ENCODE measurements at places on chromosomes 16 and 17. TPM values are rescaled to one million over a fixed set of nuclear protein-coding genes. Genes with fewer than 3 reads are reported as not detected.

- no peak for DNase-seq
Measured at GRCh38 chr17:19991252-19991885, 13.7 kb upstream of the AKAP10 start.

DNA sequence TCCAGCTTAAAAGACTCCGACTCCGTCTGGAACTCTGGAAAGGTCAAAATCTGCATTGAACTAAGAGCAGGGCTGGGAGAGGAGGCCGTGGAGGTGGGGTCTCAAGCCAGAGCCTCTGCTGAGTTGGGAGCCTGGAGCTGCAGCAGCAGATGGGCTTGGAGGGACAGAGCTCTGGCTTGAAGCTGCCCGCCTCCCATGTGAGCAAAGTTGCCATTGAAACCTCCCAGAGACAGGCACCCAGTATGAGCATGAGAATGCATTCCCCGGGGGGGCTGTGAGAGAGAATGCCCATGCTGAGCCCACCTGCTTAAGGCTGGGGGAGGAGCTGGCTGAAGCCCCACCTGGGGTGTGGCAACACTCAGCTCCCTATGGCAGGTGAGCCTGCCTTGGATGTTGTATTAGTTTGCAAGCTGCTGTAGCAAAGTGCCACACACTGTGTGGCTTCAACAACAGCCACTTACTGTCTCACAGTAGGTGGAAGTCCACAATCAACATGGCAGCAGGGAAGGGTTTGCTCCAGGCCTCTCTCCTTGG, 9.6 kb downstream of the KIF19 start:
- no peak for DNase-seq

GRCh38 chr17:40218006-40218739, 931 bp upstream of the WIPF2 start:
- no peak for DNase-seq

DNA sequence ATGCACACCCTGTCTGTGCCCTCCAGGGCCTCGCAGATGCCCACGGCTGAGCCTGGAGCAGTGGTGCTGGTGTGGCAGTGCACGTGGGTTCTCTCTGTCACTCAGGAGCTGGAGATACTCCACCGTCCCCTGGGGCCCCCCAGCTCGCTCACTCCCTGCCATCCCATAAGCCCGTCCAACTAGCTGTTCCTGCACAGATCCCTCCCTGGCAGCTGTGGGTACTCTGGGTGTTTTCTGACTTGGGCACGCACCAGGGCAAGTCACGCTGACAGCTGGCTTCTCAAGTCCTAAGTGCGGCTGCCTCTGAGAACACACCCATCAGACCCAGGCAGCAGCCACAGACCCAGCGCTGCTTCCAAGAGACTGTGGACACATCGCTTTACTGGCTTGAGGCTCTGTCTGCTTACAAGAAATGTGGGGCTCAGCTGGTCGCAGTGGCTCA, 25.4 kb upstream of the ITGB4 start:
- DNase-seq: no peak

- no peak for DNase-seq
Measured at GRCh38 chr17:54662978-54663876, 237.4 kb upstream of the TOM1L1 start.

GRCh38 chr16:73483076-73483791, 435.3 kb upstream of the ZFHX3 start:
- no peak for DNase-seq

GRCh38 chr17:34624767-34625383, 45.5 kb downstream of the TMEM132E start:
- no peak for DNase-seq

- DNase-seq: no peak
Measured at GRCh38 chr16:58970775-58971174, 236.7 kb upstream of the GOT2 start.

DNA sequence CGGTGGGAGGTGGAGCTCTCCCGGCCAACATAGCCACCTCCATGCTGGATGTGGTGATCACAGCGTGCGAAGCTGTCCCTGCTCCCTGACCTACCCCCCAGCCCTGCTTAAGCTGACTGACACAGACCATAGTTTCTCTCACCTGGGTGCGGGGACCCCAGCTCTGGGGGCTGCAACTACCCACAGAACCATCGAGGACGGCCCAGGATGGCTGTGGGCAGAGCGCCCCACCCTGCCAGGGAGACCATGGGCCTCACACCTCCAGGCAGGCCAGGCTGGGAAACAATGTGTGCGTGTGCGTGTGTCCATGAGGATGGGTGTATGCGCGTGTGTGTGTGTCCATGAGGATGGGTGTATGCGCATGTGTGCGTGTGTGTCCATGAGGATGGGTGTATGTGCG, 20.4 kb downstream of the BAHCC1 start:
- DNase-seq: no peak

DNA sequence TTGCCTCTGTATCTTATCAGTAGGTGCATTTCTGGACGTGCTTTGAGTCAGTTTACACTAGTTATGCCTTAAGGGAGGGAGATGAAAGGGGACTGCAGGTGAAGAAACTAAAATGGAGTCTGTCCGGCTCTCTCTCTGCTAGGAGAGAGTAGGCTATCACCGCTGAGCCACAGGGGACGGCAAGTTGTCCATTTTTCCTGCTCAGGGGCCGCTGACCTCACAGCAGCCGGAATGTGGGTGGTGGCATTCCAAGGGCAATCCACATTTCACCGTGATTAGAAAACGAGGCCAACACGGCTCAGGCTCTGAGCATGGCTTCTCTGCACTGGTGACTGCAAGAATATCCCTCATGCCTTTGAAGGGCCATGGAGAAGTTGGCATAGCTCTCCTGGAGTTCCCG, 19.0 kb upstream of the KLHDC4 start:
- no peak for DNase-seq

DNA sequence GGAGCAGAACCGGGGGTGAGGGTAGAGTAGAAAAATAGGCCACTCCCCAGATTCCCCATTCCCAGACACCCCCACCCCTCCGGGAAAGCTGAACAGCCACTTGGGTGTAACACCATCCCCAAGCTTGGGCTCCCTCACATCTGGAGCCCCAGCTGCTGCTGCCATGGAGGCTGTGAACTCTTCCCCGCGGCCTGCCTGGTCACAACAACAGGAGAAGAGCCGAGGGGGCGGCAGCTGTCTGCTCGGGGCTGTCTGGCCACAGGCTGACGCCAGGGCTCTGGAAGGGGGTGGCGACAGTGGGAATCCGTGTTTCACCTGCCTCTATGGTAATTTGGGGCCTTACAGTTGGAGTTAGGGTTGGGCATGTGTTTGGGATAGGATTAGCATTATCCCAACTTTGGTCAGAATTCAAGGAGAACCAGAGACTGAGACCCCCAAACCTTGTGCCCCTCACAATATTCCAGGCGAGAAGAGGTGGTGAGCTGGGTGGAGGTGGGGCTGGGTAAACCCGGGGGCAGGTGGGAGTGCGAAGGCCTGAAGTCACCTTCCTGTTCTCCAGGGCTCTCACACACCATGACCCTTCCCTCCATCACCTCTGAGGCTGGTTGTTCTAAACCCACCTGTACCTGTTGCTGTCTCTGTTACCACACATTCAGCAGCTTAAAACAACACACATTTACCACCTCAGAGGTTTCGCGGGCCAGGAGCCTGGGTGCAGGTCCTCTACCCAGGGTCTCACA, 29.7 kb upstream of the NXPH3 start:
- no peak for DNase-seq

GRCh38 chr17:47243737-47244598, 9.7 kb upstream of the ITGB3 start:
- no peak for DNase-seq

The RAB11FIP4 gene
- polyA plus RNA-seq: 9.2 TPM

The C17orf67 gene
- polyA plus RNA-seq: 0.52 TPM

The OGFOD1 gene
- 47.3 TPM for polyA plus RNA-seq

The APOBR gene
- polyA plus RNA-seq: 0.03 TPM

The TMEM186 gene
- polyA plus RNA-seq: 9.8 TPM

The TAC4 gene
- polyA plus RNA-seq: not detected

The PRR29 gene
- 0.01 TPM for polyA plus RNA-seq

The KRT24 gene
- polyA plus RNA-seq: 1.8 TPM

The USP43 gene
- polyA plus RNA-seq: 2.5 TPM

The CRYBA1 gene
- not detected for polyA plus RNA-seq

The HOXB9 gene
- polyA plus RNA-seq: not detected

Data from keratinocyte (primary cell).